ENCODE measurements at places on chromosomes 11 and 22.

DNA sequence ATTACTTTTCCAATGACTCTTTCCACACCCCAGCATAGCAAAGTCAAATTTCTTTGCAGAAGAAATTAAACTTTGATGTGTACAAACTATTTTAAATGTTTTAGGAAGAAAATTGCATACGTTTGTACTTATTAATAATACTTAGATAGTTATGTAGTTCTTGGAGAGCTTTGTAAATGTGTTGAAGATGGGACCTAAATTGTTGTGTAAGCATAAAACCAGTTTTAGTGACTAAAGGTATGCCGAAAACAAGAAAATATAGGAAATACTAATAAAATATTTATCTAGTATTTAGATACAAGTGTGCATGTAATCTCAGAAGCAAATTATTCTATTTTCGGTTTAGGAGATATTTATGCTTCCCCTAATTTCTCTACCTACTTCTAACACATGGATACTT lies 4.2 kb upstream of the OR52N4 start:
- DNase-seq = no peak

- peak; percentile 70 for DNase-seq
These were observed 493.5 kb downstream of the DLG2 start for GRCh38 chr11:85133636-85134035.

- no peak for DNase-seq
These were observed 1.5 kb downstream of the OR9G1 start for GRCh38 chr11:56700242-56700913.

DNA sequence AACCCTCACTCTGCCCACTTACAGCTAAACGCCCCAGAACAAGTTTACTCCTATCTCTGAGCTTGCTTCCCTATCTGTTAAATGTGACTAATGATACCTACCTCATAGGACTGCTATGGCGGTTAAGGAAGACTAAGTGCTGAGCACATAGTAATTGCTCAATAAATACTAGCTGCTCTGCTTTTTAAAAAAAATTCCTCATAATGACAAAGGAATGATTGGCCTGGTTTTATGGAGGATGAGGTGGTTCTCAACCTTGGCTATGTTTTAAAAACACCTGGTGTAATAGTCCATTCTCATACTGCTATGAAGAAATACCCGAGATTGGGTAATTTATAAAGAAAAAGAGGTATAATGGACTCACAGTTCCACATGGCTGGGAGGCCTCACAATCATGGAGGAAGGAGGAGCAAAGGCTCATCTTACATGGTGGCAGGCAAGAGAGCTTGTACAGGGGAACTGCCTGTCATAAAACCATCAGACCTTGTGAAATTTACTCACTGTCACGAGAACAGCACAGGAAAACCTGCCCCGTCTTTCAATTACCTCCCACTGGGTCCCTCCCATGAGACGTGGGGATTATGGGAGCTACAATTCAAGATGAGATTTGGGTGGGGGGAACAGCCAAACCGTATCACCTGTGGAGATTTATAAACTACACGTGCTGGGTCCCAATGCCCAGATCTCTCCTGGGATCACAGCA lies 127.2 kb upstream of the SYT13 start:
- no peak for DNase-seq

- no peak for DNase-seq
These were observed 74.1 kb upstream of the SHANK2 start for GRCh38 chr11:71326328-71326940.

GRCh38 chr11:2305140-2305778 lies 3.4 kb downstream of the TSPAN32 start:
- peak; percentile 13 for DNase-seq

DNA sequence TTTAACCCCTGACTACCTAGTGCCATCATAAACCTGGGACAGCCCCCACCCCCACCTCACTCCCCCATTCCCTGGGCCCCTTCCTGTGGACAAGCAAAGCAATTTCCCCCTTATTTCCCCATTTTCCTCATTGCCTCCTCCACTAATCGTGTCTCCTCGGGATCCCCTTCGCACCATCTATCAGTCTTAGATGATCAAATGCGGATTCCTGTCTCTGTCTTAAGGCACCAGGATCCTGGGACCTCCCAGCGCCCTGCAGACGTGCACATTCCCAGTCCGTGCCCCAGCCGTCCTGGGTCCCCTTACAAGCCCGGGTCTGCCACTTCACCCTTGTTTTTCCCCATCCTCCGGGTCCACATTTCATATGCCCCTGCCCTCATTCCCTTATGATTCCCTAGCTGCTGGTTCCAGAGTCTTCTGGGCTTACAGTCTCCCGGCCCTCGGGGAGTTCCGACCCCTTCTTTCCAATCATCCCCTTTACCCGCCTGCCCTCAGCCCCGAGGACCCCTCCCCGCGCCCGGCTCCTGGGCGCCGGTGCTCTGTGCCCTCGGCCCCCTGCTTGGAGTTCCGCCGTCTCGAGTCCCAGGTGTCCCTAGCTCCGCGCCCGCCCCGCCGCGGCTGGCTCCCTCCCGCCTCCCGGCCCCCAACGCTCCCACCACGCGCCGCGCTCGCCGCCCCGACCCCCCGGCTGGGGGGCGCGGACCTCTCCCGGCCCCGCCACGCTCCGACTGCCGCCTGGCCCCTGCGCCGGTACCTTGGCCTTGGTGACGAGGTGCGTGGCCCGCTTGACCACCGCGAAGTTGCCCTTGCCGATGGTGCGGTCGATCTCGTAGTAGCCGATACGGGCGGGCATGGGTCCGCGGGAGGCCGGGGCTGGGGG lies 599 bp downstream of the SIK3 start:
- no peak for DNase-seq

GRCh38 chr11:313787-314553 lies at the start of gene IFITM1:
Gene IFITM1, plus strand, starts transcription at chr11:314040. Its CDS starts 131 bp downstream, at chr11:314171.
- no peak for DNase-seq
